Fibroblast of skin of left quadriceps (primary cell): ENCODE measurements at places on chromosomes 7 and 10.

DNA sequence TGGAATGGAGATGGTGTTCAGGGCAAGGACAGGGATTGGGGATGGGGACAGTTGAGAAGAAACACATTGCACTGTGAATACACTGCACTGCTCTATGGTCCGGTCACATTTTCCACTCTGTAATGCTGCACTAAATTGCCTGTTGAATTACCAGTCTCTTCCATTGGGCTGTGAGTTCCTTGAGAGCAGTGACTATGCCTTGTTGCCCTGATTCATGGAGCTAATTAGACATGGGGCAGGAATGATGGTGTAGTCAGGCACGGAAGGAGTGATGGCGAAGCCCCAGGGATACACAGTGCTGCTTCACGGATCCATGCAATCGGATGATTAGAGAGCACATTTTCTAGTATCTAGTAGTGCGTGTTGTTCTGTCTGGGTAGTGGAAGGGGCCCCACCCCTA, 25.4 kb upstream of the GPAM start:
- DNase-seq = no peak

DNA sequence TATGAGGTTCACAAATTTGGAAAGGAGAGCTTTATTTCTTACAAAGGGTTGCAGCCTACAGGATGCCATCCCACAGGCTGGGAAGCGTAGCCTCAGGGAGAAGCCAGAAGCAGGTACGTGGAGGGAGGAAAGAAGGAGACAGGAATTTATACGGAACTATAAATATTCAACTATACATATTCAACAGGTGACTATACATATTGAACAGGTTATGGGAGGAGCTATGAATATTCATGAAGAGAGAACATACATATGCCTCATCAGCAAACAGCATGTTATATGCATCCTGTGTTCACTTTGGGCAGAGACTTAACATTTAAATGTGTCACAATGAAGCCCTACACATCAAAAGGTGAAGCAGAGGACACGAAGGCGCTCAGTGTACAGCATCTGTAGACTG, 40.5 kb upstream of the LMTK2 start:
- DNase-seq = no peak

GRCh38 chr7:49783446-49783845, 10.0 kb downstream of the VWC2 start:
- DNase-seq = no peak

- no peak for DNase-seq
Observed at GRCh38 chr10:82814635-82815034, 939.6 kb downstream of the NRG3 start.

DNA sequence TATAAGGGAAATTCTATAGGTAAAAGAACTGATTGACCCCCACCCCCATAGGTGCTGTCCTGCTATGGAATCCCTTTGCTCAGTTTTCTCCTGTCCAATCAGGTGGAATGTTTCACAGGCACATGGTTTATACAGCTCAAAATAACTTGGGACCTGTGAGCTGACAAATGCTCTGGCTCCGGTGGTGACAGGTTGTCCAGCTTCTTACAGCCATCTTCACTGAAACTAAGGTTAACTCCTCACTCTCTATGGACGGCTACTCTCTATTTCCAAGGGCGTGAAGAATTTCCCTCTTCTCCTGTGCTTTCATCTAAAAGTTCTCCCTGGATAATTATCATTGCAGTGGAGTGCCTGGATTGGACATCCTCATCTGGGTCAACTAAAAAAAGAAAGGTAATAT, at the start of gene MYPN:
Gene MYPN, plus strand, starts transcription at position 158 of the 400 bp plus-strand sequence. CDS start 11,951 bp downstream, outside the sequence.
- no peak for DNase-seq

GRCh38 chr7:105703207-105703930, 122.1 kb upstream of the EFCAB10 start:
- no peak for DNase-seq

- DNase-seq = no peak
Observed at GRCh38 chr10:104255311-104255981, 754 bp downstream of the GSTO1 start.

GRCh38 chr10:119726676-119727261, 919 bp downstream of the INPP5F start:
- DNase-seq = no peak

DNA sequence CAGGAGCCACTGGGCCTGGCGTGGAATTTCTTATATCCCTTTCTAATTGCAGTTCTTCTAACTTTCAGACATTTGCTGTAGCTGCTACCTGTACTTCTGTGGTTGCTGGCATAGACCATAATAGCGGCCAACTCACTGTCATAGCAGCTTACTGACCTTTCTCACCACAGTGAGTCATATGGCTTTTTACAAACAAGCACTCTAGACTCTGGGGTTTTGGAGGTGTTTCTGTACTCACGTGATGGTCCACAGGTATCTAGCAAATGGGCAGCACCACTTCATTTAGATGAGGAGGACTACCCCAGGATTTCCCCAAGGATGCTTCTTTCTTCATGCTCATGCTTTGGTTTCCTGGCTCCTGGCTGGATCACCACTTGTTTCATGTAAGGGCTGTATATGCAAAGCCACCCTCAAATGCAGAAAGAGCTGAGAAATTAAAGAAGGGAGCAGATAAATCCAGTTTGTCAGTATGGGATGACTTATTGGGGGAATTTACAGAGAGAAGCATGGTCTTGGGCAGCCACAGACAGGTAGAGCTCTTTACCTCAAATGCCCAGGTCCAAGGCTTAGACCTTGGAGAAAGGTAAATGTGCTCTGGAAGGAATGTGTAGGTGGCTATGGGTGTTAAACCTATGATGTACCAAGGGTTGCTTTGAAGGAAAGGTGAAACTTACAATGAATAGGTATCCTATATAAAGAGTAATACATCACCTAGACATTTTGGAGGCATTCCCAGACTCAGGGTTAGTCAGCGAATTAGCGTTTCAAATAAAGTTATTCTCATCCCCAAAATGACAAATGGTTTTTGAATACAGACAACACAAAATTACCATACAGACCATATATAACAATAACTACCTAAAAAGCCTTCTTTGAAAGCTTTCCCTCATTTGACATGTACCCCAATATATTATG, 15.9 kb upstream of the SLC25A16 start:
- no peak for DNase-seq

GRCh38 chr7:116689790-116690259, 17.8 kb downstream of the MET start:
- DNase-seq = no peak

- DNase-seq = no peak
Observed at GRCh38 chr7:130939321-130940095, 205.5 kb upstream of the KLF14 start.

DNA sequence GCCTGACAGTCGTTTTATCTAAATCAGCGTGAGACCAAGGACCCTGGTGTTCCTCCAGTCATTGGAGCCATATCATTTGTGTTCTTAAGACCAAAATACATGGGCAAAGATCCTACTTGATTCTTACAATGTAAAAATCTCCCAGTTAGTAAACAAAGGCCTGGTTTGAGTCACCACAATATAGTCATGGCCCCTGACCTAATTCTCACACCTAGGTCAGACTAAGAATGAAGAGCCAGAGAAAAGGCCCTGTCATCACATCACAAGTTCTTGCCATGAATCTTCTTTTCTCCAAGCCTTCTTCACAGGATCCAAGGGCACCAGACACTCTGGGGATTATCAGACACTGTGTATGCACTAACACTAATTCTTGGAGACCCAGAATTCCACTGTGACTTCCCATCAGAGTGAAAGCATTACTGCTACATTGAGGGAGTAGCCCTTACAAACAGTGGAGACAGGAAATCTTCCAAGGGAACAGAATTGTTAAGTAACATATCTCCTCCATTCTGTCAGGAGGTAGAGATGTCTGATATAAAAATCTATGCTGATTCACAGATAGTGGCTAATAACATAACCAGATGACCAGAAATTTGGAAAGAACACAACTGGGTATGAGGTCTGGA, 7.6 kb upstream of the ERVW-1 start:
- no peak for DNase-seq

DNA sequence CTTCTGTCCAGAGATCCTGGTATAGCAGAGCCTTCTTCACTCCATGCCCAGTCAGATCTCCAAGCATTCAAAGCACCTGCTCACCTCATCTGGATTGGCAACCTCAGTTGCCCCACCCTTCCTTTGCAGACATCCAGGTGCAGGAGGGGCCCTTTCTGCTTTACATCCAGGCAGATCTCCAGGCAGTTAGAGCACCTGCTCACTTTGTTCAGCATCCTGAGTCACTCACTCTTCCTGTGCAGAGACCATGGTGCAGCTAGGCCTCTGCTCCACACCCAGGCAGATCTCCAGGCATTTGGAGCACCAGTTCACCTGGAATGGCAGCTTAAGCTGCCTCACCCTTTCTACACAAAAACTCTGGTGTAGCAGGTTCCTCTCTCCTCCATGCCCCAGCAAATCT, 153.1 kb downstream of the CDK14 start:
- DNase-seq = no peak

DNA sequence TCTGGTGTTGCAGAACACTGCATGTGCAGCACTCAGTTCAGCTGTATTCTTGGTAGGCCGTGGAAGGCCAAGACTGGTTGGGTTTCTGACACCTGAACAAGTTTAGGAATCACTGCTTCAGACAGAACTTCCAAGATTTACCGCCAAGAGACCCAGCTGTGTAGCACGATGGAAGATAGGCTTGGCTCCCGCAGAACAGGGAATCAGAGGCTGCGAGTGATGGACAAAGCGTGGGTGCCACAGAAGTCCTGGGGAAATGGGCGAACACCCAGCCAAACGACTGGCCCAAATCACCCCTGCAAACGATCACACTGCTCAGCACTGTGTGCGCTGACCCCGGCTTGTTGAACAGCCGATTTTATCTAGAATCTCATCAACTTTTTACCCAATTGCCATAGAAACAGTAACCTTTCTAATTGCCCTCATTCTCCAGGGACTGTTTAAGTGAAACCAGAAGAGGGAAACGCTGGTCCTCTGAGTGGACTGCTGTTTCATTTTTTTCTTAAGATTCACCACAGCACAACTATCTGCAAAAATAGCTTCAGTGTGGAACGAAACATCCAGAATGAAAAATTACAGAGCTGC, 17.9 kb downstream of the ZFAND2A start:
- no peak for DNase-seq

- no peak for DNase-seq
Observed at GRCh38 chr7:112262036-112262435, 55.5 kb downstream of the ZNF277 start.

- DNase-seq = no peak
Observed at GRCh38 chr7:36810032-36810431, 85.7 kb upstream of the AOAH start.

DNA sequence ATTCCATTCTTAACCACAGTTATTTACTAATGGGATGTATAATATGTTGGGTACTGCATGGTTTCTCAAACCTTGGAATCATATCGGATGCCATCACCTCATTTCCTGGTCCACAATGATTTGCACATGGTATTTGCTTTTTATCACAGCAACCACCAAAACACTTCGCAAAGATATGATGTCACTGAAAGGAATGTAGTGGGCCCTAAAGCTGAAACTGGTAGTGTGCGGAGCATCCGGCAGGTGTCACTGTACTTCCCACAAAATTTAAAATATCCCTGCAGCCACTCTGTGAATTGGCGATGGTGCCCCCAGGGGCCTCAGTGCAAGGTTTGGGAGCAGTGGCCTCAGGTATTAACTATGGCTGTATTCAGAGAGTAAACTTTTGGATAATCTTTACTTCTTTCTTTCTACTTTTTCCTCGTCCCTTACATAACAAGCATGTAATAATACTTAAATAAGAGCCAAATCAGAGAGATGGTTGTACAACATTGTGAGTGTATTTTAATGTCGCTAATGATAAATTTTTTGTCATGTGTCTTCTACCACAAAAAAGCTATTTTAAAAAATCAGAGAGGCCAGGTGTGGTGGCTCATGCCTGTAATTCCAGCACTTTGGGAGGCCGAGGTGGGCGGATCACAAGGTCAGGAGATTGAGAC, 66.2 kb downstream of the FAM241B start:
- peak; percentile 75 for DNase-seq

DNA sequence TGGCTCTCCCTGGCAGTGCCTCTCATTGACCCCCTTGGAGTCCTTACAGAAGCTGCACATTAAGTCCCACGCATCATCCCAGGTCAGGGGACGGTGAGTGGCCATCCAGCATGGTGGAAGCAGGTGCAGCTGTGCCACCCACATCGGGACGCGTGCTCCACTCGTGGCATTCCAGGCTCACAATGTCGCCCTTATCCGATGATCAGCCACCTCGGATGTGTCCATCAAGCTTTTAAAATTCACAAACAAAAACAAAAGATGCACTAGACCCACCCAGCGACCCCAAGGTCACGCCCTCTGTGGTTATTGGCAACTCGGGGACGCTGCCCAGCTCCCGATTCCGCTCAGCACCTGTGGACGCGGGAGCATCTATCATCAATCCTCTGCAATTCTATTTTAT, 530.9 kb downstream of the PTPRN2 start:
- DNase-seq = no peak

DNA sequence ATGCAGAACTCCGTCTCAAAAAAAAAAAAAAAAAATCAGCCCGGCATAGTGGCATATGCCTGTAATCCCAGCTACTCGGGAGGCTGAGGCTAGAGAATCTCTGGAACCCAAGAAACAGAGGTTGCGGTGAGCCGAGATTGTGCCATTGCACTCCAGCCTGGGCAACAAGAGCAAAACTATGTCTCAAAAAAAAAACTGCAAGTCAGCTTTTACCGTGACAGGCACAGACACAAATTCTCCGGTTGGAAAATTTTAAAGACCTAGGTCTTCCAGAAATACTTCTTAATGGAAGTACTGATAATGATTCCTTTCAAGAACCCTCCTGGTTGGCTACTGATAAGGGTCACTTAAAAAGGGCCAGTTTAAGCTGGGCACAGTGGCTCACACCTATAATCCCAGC, 19.4 kb upstream of the ARPC1B start:
- no peak for DNase-seq

DNA sequence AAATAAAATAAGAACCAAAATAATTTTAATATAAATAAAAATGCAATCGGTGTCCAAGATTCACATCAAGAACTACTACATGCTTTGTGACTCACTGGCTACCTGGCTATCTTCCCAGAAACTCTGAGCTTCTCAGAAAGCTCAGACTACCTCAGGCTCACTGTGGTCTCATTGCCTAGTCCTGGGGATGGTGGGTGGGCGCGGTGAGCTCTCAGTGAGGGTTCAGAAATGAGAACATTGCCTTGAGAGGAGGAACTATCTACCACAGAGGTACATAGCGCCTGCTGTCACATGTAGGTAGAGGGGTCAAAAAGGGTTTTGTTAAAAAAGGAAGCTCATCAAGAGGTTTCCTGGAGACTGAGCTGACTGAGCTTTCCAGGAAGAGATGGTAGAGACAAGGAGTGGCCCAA, 108.0 kb downstream of the WDFY4 start:
- DNase-seq = peak; percentile 32

- DNase-seq = no peak
Observed at GRCh38 chr7:14407246-14408015, 418.0 kb upstream of the ETV1 start.

GRCh38 chr7:1564603-1565022, 5.2 kb downstream of the PSMG3 start:
- no peak for DNase-seq
